ENCODE measurements at places on chromosomes 6 and 20.

DNA sequence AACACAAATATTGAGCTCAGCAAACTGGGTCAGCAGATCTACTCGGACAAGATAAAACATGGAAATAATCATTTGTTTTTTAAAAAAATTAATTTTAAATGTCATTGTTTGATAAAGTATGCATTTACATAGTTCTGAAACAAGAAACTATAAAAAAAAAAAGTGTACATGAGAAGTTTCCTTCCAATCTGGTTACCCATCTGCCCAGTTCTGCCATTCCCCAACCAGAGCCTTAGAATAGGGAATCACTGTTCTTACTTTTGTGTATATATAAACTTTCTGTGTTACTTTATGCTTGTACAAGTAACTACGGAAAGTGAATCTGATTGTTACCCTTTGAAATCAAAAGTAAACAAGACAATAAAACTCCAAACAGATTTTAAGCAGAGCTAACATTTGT is 791.4 kb downstream of the HACE1 start:
- no peak for DNase-seq

GRCh38 chr6:14255916-14256315 is 138.3 kb downstream of the CD83 start:
- no peak for DNase-seq

DNA sequence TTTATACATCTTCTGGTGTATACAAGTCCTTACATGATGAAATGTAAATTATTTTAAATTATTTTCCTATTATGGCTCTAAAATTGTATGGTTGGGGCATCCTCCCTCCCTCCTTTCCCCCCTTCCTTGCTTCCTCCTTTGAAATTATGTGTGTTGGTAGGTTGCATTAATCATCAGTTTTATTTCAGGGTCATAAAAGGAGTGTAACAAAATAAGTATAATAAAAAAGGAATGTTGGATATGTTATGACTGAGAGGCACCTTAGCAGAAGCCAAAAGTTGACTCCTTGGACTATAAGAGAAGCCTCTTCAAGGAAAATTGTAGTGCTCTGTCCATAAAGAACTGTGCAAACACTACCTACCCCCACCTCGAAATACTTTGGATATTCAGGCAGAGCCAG is 46.6 kb upstream of the PTPRK start:
- no peak for DNase-seq

DNA sequence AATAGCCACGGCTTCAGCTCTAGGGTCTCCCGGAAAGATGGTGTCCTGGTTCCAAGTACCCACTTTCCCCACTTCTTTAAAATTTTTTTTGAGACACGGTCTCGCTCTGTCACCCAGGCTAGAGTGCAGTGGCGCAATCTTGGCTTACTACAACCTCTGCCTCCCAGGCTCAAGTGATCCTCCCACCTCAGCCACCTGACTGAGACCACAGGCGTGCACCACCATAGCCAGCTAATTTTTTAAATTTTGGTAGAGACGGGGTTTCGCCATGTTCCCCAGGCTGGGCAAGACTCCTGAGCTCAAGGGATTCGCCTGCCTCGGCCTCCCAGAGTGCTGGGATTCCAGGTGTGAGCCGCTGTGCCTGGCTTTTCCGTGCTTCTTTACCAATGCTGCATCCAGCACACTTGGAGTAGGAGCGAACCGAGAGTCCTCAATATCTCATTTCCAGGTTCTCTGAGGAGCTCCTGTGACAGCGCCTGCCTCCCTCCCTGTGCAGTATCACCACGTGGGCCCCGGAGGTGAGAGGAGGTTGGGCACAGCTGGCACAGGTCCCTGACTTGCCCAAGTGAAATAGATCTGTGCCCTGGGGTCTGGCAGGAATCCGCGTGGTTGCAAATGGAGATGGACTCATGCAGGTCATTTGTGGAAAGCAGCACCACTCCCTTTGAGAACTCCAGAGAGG is 37.3 kb downstream of the EZR start:
- no peak for DNase-seq

DNA sequence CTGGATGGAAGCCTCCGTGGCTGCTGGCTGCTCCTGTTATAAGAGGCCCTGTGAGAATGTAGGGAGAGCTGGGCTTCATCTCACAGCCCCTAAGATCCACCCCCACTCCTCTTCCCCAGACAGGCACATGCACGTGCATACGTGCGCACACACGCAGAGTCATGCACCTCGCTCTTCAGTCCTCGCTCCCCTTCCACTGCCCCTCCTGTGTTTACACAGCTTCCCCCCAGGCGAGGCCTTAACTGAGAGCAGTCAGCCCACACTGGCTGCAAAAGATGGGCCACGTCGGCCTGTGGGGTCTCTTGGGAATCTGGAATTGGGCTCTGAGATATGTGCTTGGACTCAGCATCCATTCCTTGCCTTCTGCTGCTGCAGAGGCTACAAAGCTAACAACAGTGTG is 35.2 kb upstream of the MLN start:
- DNase-seq, result no peak

DNA sequence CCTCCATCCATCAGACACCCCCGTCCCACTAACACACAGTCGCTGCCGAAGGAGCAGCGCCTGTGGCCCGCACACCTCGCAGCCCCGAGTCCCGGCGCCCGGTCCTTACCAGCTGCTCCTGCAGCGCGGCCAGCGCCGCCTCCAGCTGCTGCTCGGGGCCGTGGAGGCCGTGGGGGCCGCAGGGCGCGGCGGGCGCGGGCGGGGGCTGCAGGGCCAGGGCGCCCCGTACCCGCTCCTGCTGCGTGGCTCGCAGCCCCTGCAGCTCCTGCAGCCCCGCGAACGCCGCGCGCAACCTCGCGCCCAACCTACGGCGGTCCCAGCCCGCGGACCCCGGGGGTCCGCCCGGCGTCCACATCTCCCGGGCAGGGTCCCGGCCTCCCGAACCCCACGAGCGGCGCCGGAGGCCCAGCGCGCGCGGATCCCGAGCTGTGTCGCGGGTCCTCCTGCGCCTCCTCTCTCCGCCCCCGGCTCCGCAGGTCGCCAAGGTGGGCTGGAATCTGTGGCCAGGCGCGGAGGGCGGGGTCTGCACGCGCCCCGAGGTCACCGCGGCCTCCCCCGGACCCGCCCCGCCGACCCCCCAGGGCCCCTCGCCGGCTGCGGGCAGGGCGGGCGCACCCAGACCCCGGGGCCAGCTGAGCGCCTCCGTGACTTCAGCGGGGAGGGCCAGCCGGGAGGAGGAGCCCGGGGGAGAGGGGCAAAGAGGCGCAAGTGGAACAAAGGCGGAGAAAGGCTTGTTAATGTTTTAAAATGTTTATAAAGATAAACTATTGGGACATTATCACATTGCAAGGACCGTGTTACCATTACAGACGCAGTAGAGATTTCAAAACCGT is at the start of gene DACT2:
Gene DACT2, minus strand, starts transcription at position 499 of the 833 bp plus-strand sequence. Its CDS starts 144 bp downstream, at position 355.
- DNase-seq, result no peak

DNA sequence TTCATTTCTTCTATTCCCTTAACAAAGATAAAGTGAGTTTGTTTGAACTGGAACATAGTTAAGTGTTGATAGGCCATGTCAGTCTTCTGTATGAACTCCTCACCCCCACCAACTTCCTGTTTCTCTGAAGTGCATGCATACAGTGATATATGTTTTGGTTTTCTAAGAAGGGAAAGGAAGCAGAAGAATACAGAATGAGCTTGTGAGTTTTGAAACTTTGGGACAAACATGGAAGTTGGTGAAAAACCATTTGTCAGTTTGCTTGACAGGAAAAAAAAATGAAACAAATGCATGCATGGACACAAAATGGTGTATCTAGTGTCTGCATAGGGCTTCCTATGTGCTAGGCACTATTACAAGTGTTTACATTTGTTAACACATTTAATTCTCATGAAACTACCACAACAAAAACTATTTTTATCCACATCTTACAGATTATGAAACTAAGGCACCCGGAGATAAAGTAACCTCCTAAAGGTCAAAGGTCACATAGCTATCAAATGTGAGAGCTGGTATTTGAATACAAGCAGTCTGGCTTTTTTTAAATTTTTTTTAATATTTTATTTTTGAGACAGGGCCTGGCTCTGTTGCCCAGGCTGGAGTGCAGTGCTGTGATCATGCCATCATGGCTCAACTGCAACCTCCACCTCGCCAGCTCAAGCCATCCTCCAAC is 105.9 kb downstream of the ADGRB3 start:
- no peak for DNase-seq

- DNase-seq, result no peak
Measured at GRCh38 chr6:48597951-48598350, 487.0 kb upstream of the PTCHD4 start.

DNA sequence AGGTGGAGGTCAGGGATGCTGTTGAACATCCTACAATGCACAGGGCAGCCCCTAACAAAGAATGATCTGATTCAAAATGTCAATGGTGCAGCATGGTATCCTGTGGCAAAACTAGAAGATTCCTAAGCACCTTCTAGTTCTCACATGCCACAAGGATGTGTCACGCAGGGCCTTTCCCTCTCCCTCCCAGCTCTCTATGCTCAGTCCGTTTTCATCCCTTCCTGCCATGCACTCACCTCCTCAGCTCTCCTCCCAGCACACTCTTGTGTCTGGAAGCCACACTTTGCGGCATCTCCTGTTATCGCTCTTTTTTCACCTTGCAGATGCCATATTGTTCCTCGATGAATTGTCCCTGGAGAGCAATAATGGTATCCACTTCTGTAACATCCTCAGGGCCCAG is 263.4 kb downstream of the CDC5L start:
- DNase-seq, result no peak

- no peak for DNase-seq
Measured at GRCh38 chr6:77620278-77620882, 32.5 kb upstream of the MEI4 start.

- DNase-seq, result no peak
Measured at GRCh38 chr6:92011681-92012245, 1407.6 kb downstream of the EPHA7 start.

- DNase-seq, result no peak
Measured at GRCh38 chr6:118780668-118781067, 113.3 kb upstream of the ASF1A start.

DNA sequence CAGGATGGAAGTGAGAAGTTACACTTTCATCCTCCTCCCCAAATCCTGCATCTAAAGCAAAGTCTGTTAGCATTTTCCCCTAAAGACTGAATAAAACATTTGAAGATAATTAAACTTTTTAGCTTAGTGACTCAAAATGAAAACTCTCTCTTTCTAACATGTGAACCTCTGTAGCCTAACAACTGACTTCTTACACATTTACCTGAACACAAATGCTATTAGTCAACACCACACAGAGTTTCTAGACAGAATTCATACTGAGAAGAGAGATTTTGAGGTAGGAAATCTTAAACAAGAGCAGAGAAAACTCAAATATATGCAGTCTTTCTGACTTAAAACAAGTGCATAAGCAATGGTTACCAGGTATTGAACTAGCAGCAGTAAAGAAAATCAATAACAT is 149.9 kb upstream of the SMLR1 start:
- no peak for DNase-seq

- no peak for DNase-seq
Measured at GRCh38 chr6:110412360-110412759, 3.0 kb downstream of the DDO start.

DNA sequence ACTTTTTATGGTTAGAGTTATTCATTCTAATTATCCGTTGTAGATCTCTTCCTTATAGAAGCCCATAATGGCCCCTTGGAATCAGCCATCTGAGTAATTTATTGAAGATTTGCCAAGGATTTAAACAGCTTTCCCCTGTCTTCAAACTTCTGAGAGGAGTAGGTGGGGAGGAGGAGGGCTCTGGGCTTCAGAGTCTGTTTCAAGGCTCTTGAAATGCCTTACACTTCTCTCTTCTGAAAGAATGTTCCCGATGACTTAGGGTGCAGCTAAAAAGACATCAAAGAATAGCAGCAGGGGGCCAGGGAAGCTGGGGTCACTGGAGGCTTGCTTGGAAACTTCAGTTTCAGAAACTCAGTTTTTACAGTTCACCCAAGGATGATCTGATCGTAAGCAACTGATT is 165.3 kb downstream of the ZDHHC14 start:
- no peak for DNase-seq

DNA sequence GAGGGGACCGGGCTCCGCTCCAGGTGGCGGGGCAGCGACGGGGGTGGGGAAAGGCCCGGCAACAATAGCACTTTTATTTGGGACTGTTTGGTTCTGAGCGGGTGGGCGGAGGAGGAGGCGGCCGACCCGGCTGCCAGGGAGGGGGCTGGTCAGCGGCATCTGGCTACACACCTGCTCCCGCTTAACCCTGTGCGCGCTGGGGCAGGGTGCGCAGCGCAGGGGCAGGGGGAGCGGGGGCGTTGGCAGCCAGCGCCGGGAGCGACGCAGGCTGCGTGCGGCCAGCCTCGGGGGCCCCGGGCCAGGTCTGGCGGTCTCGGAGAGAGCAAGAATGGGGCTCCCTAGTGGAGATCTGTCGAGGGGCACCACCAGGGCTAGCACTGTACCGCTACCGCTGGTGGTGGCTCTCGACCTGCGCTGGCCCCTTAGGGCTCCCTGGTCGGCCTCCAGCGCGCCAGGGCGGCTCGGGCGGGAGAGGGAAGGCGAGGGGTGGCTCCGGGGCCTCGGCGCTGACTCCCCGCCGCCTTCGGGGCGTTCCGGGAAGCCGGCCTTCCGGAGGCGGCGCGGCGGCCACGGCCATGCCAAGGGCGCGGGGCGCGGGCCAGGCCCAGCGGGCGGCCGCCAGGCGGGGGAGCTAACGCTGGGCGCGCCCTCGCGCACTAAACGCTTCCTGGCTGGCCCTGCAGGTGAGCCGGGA is 92.4 kb downstream of the NCR2 start:
- no peak for DNase-seq

- no peak for DNase-seq
Measured at GRCh38 chr6:28742668-28743270, 181.0 kb downstream of the TRIM27 start.

GRCh38 chr6:13696226-13696625 is 15.4 kb downstream of the RANBP9 start:
- no peak for DNase-seq

GRCh38 chr6:90534337-90535025 is 52.4 kb downstream of the MAP3K7 start:
- no peak for DNase-seq

DNA sequence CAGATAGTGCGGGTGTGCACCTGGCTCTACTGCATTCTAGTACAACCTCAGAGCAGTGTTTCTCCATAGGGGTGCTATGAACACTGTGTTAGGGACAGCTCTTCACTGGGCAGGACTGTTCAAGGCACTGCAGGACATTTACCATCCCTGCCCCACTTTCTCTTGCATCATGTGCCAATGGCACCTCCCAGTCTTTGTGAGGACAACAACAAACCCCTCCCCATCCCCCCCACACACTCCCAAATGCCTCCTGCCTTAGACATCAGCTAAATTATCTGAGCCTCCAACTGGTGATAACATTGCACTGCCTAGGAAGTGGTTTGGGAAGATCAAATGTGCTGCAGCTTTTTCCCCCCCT is 98.9 kb downstream of the FYN start:
- DNase-seq, result no peak

DNA sequence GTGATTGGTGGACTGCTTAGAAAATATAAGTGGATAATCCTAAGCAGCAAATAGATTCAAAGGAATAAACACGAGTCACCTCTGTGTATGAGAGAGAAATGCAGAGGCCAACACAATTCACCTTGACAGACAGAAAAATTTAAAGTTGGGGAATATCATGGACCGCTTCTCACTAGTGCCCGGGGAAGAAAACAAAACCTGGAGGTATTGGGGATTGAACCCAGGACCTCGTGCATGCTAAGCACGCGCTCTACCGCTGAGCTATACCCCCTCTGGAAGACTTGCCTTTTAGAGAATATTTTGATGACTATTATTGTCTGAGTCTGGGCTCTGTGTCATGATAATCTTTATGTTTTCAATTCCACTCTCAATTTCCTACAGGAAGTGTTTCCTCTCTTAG is 111.9 kb downstream of the TRIM27 start:
- no peak for DNase-seq

All from activated naive CD4-positive, alpha-beta T cell (primary cell).